ENCODE measurements at places on chromosomes 5 and 9. TPM values are rescaled to one million over a fixed set of nuclear protein-coding genes. Genes with fewer than 3 reads are reported as not detected.

The C5orf24 gene
- polyA plus RNA-seq = 10.9 TPM

GRCh38 chr9:98146101-98146991 is 27.3 kb upstream of the TRIM14 start:
- no peaks in the 10 kb centered on the region for H3K36me3 ChIP-seq
- H3K27me3 ChIP-seq = no peaks in the 10 kb centered on the region
- H3K4me3 ChIP-seq = no peak overlapping the region
- no peaks in the 10 kb centered on the region for H3K4me1 ChIP-seq

The ORM2 gene
- polyA plus RNA-seq = not detected

DNA sequence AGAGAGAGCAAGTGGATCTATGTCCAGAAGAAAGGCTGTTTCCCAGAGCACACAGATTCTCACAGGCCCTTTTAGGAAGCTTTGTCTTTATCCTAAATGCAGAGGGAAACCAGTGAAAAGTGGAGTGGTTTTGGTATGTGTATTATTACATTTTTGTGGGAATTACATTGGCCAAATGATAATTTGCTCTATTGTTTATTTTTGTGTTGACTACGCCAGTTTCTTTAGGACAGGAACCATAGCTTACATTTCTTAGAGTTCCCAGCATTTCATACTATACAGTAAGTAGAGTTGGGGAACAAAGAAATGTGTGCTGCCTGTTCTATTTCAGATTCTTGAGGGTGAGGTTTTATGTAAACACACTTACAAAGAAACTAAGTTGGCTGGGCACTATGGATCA is 29.4 kb upstream of the SPATA31D4 start:
- no peak overlapping the region for H3K27ac ChIP-seq
- no peaks in the 10 kb centered on the region for H3K4me1 ChIP-seq
- no peaks in the 10 kb centered on the region for H3K36me3 ChIP-seq
- H3K27me3 ChIP-seq = no peaks in the 10 kb centered on the region
- H3K4me3 ChIP-seq = no peak overlapping the region

DNA sequence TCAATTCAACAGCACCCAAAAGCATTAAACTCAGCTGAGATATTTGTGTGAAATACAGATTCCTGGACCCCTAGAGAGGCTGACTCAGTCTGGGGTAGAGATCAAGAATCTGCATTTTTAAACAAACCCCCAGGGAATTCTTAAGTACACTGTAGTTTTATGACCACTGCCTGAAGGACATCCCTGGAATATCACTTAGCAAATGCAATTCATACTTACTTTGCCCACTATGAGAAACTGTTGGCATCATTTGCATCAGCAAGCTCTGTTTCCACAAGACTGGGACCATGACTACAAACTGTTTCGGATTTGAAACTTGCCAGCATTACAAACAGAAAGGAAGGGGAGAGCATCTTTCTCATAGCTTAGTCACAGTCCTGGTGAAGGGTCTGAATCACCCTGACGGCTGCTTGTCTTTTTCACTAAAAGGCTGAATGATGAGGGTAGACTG is 63.7 kb downstream of the MLLT3 start:
- H3K36me3 ChIP-seq = no peaks in the 10 kb centered on the region
- no peak overlapping the region for H3K27ac ChIP-seq
- no peak overlapping the region for H3K4me3 ChIP-seq
- peaks cover 62% of the 10 kb centered on the region for H3K4me1 ChIP-seq

DNA sequence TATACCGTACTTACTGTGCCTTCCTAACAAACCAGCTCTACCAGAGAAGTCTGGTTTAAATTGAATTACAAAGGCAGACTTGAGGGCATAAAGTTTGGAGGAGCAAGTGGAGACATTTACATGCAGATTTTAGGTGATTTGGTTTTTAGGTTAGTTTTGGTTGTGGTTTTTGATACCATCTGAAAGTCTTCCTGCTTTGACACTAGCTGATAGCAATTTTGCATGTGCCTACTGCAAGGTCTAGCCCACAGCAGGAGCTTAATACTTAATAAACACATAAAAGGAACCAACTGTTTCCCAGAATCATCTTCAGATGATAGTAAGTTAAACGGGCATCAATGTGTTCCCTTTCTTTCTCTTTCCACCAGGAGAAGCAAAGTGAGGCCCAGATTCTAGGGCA is 3.4 kb upstream of the ESM1 start:
- no peaks in the 10 kb centered on the region for H3K27me3 ChIP-seq
- peak overlapping the region; percentile 69 for H3K4me3 ChIP-seq
- peaks cover 77% of the 10 kb centered on the region for H3K4me1 ChIP-seq
- H3K27ac ChIP-seq = peak overlapping the region; percentile 67
- no peak for DNase-seq

DNA sequence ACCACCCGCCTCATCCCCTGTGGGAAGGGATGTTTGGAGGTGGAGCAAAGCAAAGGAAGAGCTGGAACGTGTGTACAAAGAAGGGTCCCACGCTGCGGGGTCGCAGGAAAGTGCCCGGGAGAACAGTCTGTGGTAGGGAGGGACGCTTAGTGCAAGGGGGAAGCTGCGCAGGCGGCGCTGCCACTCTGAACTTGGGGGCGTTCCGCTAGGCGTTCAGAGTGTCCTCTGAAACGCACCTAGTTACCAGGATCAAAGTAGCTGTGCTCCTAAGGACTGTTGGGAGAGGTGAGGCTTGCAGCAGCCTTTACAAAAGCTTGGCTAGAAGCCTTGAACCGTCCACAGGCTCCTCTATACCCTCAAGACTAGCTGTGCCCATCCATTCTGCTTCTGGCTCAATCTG is 29.3 kb upstream of the PDE8B start:
- no peak for DNase-seq
- H3K36me3 ChIP-seq = no peaks in the 10 kb centered on the region
- H3K27ac ChIP-seq = no peak overlapping the region
- no peaks in the 10 kb centered on the region for H3K4me1 ChIP-seq

The ADAMTS12 gene
- polyA plus RNA-seq = not detected

DNA sequence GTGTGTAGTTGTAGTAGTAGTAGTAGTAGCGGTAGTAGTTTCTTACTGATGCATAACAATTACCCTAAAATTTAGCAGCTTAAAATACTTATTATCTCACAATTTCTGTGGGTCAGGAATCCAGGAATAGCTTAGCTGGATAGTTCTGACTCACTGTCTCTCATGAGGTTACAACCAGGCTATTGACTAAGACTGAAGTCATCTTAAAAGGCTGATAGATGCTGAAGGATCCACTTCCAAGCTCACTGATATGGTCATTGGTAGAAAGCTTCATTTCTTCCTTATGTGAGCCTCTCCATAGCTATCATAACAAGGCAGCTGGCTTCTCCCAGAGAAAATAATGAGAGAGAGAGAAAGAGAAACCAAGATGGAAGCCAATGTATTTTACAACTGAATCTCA is 147.5 kb upstream of the FBXL17 start:
- DNase-seq = no peak
- no peaks in the 10 kb centered on the region for H3K4me1 ChIP-seq
- H3K27ac ChIP-seq = no peak overlapping the region
- peaks cover 4% of the 10 kb centered on the region for H3K27me3 ChIP-seq
- no peak overlapping the region for H3K4me3 ChIP-seq

The CYFIP2 gene
- polyA plus RNA-seq = 513 TPM

The RAB3C gene
- not detected for polyA plus RNA-seq

The EQTN gene
- polyA plus RNA-seq = not detected

DNA sequence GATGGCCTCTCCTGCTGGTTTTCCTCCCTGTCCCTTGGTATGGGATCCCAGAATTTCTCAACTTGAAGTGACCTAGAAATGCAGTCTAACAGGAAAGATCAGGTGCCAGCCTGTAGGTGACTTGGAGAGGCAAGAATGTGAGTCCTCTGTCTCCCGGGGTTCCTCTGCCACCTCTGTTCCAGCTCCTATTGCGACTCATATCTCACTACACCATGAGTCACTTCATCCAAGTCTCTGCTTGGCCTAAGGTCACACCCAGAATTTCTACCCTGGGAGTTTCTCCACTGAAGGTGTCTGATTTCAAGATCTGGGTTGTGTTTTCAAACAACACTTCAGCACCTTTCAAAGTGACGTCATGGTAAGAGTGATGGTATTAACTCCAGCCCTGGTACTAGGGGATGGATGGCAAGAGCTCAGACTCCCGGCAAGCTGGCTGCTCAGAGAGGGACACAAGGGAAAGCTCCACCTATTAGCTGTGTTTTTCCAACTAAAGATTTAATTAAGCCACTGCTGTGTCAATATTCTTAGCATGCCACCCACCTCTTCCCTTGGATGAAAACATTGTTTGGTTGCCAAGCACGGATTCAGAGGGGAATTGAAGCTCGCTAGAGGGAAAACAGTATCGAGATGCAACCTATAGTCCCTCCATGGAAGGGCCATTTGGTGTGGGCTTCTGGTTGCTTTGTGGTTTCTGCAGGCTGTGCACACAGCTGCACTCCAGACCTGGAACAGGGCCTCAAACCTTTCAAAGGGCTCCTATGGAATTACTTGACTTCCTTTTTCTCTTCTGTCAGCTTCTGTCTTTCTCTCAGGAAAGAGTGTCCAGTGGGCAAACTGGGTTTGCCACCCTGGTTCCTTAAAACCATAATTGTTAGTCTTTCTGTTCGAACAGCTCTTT is 205.7 kb downstream of the GAS1 start:
- peaks cover 2% of the 10 kb centered on the region for H3K27me3 ChIP-seq
- no peak overlapping the region for H3K4me3 ChIP-seq
- no peaks in the 10 kb centered on the region for H3K4me1 ChIP-seq

The ZNF169 gene
- 3.7 TPM for polyA plus RNA-seq

- H3K36me3 ChIP-seq = peaks cover 5% of the 10 kb centered on the region
- peaks cover 6% of the 10 kb centered on the region for H3K4me1 ChIP-seq
- peak; percentile 7 for DNase-seq
- H3K4me3 ChIP-seq = peak within 1 kb of the TSS; percentile 84
- no peak within 1 kb of the TSS for H3K27ac ChIP-seq
- peaks cover 10% of the 10 kb centered on the region for H3K27me3 ChIP-seq
Measured at GRCh38 chr5:149271716-149272563, at the start of gene AFAP1L1. TSS of gene AFAP1L1 (plus strand) at chr5:149271859. CDS start at chr5:149271969, 110 bp downstream.

- H3K4me1 ChIP-seq = no peaks in the 10 kb centered on the region
- DNase-seq = no peak
- H3K27me3 ChIP-seq = peaks cover 2% of the 10 kb centered on the region
Measured at GRCh38 chr5:24918676-24919075, 273.9 kb upstream of the CDH10 start.

The TNPO1 gene
- 51.2 TPM for polyA plus RNA-seq

DNA sequence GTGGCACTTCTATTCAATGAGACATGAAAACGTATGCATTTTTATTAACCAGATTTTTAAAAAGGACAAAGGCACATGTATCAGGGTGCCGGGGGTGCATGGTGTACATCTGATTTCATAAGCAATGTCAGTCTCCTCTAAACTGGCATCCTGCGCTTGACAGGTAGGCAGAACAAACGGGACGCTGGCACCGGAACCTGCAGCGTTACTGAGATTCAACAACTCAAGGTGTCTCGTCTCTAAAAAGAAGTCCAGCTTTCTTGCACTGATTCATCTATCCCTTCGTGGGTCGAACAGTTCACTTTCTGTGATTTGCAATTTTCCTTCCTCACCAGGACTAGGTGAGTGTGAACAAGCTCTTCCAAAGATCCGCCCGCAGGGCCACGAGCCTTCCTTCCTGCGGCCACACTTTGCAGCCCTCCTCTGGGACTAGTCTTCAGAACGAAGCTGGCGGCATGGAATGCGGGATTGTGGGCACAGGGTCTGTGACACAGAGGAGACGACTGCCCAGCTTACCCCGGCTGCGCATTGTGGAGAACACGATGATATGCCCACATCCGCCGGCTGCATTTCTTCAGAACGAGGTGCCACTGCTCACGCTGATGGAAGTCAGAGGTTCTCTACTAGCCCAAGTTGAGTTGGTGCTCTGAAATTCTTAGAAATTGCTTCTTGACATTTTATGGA is 7.2 kb downstream of the SLC6A3 start:
- H3K36me3 ChIP-seq = no peaks in the 10 kb centered on the region
- peaks cover 11% of the 10 kb centered on the region for H3K27me3 ChIP-seq
- H3K27ac ChIP-seq = no peak overlapping the region
- no peak for DNase-seq
- no peak overlapping the region for H3K4me3 ChIP-seq

Data from immature natural killer cell (primary cell).